ENCODE measurements at places on chromosomes 6 and 20.

DNA sequence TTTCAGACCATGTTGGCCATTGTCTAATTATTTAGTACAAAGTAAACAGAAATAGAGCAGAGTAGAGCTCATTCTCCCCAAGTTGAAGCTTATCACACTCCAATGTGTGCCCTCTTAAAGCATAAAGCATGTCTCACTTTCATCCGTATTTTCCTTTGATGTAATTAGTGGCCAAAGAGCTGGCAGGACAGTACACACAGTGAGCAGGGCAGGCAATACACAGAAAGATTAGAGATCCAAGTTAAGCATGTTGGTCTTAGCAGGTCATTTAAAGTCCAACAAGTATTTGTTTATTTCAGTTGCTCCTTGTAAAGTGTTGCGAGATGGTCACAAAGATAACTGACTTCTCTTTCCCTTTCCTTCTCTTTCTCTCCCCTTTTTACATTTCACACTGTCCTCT lies 47.2 kb downstream of the RFX6 start:
- DNase-seq, result no peak

GRCh38 chr20:49712996-49713752 lies 504 bp downstream of the B4GALT5 start:
- peak; percentile 27 for DNase-seq

DNA sequence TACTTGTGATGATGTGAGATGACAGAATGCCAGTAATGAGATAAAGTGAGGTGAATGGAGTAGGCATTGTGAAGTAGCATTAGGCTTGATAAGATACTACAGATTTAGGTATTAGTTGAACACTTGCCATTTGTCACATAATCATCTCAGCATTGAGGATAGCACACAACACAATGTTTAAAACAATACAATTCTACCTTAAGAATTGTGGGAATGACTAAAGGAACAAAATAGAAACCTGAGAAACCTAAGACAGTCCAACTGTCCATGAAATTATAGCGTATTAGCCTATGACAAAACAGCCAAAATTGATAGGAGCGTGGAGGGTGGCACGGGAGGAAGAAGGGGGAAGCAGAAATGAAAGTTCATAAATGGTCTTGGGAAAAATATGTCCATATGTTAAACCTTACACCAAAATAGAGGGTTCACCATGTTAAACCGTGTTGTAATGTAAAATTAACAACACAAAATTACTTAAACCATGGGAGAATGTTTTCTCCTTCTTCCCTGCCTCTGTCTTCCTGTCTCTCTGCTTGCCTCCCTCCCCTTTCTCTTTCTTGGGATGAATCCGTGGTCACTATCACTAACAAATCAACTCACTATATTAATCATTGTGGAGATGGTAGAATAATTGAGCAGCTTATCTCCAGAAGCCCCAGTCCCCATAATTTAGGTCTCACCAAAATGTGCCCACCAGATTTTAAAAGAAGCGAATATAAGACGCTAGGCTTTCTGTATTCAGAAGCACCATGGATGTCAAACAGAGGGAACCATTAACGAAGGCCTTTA lies 33.0 kb upstream of the HFE start:
- no peak for DNase-seq

DNA sequence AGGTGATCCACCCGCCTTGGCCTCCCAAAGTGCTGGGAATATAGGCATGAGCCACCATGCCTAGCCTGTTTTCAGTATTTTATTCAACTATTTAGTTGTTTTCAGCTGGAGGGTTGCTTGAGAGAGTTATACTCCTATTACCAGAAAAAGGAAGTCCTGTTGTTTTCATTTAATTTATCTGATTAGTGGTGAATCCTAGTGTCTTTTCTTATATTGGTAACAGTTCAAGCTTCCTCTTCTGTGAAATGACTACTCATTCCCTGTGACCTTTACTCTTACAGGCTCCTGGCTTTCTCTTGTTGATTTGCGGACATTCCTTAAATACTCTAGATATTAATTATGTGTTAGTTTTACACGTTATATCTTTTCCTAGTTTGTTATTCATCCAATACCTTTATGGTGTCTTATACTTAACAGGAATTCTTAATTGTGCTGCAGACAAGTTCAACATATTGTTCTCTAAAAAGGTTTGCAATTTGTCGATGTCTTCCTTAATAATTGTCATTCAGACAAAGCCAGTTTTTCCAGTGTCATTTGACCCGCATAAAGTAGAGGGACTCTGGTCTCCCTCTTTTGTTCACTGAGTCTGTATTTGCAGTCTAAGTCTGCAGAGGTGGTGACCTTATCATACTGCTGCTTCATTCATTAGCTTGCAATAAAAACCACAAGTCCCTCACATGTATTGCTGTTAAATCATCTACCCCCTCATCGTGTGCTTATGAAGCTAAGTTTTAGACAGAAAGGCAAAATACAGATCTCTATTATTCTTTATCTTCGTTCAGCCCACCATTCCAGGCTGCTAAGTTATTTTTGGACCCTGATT lies 51.4 kb downstream of the ZBTB9 start:
- no peak for DNase-seq

DNA sequence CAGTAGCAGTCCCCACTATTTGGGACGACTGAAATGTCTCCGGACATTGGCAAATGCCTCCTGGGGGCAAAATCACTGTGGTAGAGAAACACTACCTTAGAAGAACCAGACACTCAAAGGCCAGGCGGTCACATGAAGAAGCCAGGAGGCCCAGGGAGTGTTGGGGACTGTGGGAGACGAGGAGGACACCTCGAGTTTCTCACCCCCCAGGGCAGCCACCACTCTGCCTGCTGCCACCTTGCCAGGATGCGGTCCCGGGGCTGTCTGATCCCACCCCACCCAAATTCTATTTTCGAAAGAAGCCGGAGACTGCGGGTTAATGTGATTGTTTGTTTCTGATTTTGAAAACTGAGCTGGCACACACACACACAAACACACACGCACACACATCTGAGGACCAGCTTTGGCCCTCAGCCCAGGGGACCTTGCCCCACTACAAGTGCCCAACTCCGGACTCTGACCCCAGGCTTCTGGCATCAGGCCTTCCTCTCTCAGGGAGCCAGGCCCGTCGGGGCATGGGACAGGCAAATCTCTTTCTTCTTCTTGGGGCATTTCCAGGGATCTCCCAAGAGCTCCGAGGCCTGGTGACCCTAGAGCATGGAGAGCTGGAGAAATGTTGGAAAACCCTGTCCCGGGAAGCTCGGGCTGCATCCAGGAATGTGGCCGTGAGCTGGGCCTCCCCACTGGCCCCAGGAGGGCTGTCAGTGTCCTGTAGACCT lies 187.5 kb upstream of the PMEPA1 start:
- no peak for DNase-seq
